ENCODE measurements at places on chromosomes 1 and 21.

DNA sequence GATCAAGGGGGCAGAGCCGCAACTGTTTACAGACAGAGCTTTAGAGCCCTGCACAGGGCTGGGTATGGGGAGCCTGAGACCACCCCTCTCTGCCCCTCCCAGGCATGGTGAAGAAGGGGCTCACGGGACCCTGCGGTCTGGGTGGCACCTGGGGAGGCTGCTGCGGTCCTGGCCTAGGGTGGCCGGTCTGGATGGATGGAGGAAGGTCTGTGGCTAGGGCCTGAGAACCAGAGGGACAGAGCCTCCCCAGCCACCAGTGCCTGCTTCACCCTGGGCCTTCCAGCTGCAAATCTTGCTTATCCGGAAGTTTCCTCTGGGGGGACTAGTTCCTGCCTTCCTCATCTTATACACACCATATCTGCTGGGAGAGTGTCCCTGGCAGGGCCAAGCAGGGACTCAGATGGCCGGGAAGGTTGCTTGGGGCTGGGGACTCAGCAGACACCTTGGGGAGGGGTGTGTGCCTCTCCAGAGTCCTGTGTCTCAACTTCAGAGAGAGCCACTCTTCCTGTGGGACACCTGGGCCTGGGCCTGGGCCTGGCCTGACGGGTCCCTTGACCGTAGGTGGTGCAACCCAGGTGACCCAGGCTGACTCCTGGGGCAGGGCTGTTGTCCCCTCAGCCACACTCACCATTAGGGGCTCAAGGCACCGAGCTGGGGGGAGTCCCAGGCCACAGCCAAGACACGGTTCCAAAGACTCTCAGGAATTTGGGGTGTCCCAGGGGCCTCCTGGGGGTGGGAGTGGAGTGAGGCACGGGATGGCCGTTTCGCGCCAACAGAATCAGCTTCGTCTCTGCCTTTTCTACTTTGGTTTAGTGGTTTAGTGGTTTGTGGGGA, 52.0 kb upstream of the ACTRT2 start:
- DNase-seq, result no peak

- DNase-seq, result no peak
Measured at GRCh38 chr1:81329041-81329440, 471.7 kb upstream of the ADGRL2 start.

DNA sequence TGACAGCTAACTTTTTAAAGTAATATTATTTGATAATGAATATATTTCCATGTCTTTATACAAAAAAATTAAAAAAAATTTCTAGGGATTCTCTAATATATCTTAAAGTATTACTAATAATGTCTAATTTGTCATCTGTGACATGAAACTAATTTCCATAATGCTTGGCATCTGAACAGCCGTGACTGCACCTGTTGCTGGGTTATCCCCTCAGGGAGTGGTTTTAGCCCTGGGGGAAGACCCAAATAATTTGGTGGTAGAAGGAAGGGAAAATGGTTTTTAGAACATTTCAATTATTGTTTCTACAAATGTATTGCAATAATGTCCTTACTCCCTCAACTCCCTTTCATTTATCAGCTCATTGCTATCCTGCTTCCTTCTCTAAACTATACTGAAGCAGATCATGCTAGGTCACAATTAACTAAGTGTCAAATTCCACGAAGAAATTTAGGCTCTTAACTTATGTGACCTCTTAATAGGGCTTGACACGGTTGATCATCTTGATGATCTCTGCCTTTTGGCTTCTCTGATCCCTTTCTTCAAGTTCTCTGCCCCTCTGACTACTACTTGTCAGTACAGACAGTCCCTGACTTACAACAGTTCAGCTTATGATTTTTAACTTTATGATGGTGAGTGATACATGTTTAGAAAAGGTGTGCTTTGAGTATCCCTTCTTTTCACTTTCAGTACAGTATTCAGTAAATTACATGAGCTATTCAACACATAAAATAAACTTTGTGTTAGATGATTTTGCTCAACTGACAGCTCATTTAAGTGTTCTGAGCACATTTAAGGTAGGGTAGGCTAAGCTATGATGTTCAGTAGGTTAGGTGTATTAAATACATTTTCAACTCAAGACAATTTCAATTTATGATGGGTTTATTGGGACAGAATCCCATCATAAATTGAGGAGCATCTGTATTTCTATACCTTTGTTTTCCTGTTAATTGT, 26.4 kb upstream of the DPH5 start:
- DNase-seq, result no peak

DNA sequence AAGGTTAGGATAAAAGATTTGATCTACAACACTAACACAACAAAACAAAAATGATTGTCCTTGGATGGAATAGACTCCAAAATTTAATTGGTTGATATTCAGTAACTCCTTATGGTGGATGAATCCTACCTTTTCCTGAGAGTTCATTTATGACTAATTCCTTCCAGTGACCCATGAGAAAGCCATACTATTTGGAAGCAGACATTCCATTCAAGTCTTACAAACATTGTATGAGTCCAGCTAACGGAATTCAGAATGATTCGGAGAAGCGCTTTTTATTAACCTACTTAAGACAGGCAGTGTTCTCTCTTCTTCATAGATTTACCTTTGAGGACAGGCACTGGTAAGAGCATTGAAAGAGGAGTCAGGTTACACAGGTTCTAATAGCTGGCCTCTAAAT, 155.6 kb upstream of the ZNF648 start:
- DNase-seq, result no peak

- DNase-seq, result peak; percentile 30
Measured at GRCh38 chr1:201450721-201451291, 18.2 kb downstream of the PHLDA3 start.

DNA sequence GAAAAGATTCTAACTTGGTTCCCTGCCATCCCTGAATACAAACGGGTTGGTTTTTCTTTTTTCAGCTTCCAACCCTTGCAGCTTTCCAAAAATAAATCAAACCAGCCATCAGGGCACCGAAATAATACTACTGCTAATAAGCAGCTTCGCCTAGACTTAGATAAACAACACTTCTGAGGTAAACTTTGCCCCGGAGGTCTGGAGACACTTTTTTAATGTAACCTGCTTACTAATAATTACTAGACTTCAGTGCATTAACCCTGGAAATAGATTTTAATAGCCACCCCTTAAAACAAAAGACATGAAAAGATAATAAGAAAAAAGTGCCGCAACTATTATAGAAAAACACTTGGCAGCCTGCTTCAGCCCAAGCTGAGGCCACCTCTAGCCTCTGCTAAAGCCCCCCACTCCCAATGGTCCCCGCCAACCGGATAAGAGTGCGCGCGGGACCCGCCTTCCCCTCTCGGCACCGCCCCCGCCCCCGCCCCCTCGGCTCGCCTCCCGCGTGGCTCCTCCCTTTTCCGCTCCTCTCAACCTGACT, 405 bp upstream of the GADD45A start:
- no peak for DNase-seq
